Urothelium cell line (cell line): ENCODE measurements at places on chromosomes 11 and 22.

DNA sequence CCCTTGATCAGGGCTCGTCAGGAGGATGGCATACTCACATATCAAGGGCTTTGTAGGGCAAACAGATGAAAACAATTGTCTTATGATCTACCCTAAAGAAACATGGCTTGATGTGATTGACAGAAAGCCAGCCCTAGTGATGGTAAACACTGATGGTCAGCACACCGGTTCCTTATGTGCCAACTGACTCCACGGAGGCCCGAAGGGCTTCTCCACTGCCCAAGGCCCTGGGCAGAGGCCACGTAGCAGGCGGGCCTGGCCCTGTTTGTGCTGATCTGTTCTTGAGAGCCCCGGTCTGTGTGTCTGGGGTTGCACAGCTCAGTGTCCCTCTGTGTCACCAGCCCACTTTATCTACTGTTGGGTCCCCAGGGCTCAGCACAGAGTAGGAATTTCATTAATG, 115.2 kb downstream of the GRIK4 start:
- no peak for DNase-seq

DNA sequence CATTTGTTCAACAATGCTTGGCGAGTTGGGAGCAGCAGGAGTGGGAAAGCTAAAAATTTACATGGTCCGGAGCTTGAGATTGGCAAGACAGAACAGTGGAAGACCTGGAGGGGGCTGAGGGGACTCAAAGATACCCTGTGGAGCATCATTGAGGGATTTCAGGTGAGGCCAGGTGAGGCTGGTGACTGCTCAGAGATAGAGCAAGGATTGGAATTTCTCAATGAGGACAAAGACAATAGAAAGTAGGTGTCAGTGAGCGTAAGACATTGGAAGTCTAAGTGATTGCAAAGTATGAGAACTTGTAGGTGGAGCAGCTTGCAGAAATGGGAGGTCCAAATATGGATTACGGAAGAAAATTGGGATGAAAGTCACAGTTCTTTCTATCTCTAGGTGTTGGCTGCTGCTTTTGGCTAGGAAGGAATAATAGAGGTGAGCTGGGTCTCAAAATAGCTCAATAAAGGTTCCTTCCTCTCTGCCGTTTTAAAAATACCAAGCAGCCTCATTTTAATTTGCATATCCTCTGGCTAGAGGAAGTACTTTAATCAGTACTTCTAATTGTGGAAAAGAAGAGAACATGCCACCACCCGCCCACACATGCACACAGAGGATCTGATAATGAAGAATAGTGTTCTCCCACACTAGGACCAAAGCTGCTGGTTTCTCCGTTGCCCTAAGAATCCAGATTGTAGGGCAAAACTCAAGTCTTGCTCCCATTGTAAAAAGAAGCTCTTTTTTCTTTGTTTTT, 41.8 kb upstream of the SORL1-AS1 start:
- no peak for DNase-seq

DNA sequence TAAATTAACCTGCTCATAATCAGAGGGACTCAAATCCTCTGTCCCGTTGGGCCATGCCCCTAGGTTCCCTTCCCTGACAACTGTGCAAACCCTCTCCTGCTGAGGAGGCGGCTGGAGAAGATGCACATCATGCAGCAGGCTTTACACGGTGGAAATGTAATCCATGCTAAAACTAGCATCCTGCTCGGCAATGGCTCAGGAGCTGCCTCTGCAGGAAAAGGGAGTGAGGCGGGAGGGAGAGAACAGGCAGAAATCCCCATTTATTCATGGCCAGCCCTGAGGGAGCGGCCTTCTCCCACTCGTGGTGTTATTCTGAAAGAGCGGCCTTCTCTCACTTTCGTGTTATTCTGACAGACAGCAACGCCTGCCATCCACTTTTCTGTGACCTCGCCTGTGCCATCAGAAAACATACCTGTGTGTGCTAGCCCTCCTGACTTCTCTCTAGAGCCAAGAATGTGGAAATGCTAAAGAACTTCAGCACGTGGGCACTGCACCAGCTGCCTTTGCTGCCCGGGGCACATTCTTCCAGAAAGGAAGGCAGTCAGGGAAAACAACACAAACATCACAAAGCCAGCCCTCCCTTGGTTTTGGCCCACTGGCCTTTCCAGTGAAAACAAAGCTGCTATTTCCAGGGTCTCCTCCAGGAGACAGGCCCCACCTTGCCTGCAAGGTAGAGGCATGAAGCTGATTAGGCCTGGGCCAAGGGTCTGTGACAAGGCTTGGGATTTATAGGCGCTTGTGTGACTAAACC, 62.9 kb upstream of the BID start:
- DNase-seq: no peak

- no peak for DNase-seq
Observed at GRCh38 chr11:32034680-32035079, 56.2 kb upstream of the RCN1 start.

- no peak for DNase-seq
Observed at GRCh38 chr11:121887569-121887968, 228.4 kb downstream of the BLID start.

DNA sequence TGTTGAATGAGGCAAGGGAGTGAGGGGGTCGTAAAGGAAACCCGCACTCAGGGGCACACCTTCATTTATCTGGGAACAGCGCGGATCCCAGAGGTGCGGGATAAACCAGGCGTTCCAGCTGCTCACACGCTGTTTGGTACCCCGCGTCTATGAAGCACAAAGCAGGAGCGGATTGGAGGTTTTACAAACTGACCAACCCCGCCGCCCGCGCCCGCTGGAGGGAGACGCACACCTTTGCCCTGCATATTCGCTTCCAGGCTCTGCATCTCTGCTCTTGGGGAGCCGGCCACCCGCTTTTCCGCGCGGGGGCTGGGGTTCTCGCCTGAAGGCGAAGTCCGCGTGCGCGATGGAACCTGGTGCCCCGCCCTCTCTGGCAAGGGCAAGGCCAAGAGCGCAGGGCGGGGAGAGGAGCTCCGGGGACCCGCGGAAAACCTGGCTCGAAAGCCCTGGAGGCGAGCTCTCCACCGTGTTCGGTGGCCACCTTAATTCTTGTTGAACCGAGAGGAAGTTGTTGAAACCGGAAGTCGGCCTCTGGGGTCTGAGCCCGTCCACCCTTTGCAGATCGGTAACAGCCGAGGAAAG, 6.8 kb upstream of the ALX4 start:
- no peak for DNase-seq

DNA sequence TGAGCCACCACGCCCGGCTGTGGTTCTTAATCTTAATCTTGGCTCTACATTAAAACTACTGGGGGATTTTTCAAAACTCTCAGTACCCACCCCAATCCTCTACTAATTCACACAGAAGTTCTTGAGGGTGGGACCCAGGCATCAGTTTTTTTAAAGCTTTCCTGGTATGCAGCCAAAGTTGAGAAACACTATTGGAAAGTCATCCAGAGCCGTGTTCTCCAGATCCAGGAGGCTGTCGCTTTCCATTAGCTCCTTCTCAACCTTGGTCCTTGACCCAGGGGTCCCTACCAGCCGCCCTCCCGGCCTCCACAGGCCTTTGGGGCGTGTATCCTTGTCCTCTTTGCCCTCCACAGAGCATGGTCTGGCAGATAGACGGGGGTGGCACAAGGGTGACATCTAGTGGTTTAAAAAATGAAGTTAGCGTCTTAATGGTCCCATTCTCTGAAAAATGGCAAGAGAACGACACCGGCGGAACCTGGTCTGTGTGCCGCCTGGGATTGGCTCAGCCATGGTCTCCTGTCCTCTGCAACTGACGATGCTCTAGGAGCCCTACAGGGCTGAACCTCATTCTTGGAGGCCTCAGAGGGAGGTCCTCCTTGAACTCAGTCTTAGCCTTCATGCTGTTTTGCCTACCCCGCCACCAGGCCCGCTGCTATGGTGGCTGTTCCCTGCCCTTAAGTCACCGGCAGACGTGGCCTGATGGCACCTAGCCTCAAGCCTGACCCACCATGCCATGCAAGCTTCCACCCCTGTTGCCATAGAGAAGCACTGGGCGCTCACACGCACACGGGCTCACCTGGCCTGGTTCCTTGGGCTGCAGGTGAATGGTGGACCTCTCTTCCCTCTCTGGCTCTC, 152.0 kb upstream of the SYN3 start:
- peak; percentile 76 for DNase-seq

DNA sequence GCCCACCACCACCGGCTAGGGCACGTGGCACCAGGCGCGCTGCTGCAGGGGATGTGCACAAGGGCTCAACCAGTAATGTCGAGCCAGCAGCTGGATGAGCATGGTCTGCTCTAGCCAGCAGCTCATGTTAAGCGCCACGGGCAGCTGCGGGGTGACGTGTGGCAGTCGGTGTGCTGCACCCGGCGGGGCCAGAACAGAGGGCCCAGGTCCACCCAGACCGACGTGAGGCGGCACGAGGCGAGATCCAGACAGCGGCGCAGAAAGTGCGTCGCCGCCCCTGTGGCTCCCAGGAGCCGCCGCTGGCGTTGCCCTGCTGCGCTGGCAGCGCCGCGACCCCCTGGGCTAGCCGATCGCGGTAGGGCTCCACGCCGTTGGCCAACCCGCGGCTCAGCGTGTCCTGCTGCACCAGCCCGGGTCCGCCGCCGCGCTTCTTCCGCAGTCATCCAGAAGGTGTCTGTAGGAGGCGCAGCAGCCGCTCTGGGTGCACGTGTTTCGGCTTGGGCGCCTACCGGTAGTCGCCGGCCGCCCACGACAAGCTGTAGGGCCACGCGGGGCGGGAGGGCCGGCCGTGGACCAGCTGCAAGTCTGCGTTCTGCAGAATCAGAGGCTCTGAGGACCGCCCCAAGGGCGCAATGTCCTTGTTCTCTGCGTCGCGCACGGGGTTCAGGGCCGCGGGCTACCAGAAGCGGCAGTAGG, 4.6 kb upstream of the GALR3 start:
- no peak for DNase-seq

- DNase-seq: no peak
Observed at GRCh38 chr11:75797116-75797515, 17.9 kb upstream of the UVRAG start.

DNA sequence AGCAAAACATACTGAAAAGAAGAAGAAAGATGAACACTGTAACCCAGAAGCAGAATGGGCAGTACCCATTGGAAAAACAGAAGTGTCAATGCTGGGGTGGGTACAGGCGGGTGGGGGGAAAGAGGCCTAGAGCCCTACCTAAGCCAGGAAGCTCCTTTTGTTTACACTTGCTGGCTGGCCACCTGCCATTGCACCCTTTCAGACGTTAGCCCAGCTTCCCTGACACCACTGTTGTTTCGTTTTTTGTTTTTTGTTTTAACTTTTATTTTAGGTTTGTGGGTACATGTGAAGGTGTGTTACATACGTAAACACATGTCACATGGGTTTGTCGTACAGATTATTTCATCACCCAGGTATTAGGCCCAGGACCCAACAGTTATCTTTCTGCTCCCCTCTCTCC, 55.4 kb downstream of the PLEKHA7 start:
- no peak for DNase-seq

- DNase-seq: peak; percentile 99
Observed at GRCh38 chr22:39502109-39502788, at the start of gene MIEF1. TSS of gene MIEF1 (plus strand) at chr22:39502290. CDS start at chr22:39511295, 9,005 bp downstream.

GRCh38 chr11:58626934-58627483, 4.5 kb downstream of the CNTF start:
- DNase-seq: no peak

DNA sequence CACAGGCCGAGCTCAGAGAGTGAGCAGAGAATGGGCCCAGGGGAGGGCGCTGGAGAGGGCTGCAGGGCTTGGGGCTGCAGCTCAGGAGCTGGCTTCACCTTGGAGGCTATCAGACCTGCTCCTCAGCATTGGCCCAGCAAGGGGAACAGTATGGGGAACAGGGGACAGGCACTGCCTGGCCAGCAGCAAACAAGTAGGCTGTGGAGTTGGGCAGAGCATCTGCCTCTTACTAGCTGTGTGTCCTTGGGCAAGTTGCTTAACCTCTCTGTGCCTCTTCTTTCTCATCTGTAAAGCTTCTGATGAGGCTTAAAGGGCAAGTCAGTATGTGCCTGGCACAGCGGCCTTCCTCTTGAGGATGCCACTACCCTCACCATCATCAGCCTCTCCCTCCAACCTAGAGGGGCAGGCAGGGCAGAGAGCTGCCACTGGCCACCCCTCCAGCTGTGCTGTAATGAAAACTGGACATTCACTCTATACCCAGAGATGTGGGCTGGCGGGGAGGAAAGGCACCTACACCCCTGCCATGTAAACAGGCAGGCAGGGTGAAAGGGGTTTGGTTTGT, 7.5 kb upstream of the CDKN1C start:
- peak; percentile 48 for DNase-seq

- no peak for DNase-seq
Observed at GRCh38 chr11:73972187-73972586, 10.5 kb downstream of the UCP2 start.

DNA sequence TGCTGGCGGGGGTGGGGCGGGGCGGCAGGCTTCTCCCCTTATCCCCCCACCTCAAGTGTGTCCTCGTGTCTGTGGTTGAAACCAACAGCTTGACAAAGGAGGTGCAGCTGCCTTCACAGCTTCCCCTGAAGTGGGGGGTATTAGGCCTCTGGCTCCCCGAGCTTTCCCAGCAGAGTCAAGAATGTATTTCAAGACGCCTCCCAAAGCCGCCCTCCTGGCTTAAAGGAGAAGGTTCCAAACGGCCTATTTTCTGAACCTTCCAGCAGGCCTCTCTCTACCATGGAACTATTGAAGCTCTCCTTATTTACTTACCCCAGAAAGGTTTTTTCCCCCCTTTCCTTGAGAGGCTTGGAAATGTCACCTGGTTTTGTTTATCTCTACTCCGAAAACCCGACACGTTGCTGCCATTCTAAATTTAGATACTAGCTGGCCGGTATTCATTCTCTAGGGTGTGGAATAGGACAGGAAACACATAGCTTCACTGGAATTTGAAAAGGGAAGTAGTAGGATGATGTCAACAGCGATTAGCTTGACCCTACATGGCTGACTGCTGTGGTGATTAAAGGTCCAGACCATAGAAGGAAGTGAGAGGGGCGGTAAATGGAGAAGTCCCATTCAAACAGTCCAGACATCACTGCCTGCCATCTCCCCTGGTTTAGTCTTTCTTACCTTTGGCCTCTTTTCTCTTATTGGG, 671 bp upstream of the PICALM start:
- peak; percentile 50 for DNase-seq

- DNase-seq: peak; percentile 93
Observed at GRCh38 chr11:78715639-78716311, 141.1 kb upstream of the NARS2 start.

GRCh38 chr11:22778642-22779041, 51.0 kb downstream of the SVIP start:
- DNase-seq: no peak

- DNase-seq: no peak
Observed at GRCh38 chr22:40718250-40719204, 39.2 kb downstream of the MCHR1 start.

- no peak for DNase-seq
Observed at GRCh38 chr22:21816787-21817496, 50.5 kb downstream of the MAPK1 start.

DNA sequence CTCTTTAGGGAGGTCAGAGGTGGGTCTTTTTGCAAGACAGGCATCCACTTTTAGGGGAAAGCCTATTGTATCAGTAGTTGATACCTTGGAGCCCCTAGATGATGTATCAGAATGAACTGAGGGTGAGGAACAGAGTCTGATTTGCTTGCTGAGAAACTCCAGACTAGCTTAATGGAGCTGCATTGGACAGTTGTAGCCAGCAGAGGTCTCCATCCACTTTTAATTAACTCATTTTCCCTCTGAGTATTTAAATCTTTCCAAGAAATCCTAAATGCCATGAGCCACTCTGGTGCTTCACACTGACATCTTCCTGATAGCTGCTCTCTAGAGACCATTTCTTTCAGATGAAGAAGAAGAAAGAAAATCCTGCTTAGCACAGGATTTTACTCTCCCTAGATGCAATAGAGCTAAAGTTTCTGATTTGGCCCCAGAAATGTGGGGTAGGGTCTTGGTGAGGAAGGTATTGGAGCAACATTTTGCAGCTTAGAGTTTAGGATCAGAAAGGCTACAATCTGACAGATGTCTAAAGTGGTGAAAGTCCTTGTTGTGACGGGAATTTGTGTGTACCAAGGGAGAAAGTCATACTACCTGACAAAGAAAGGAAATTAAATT, 38.0 kb downstream of the EXT2 start:
- peak; percentile 27 for DNase-seq
